ELF-1 (cell line): ENCODE measurements at places on chromosomes 7 and 10.

- peak; percentile 82 for DNase-seq
These were observed 34.7 kb downstream of the ACADSB start for GRCh38 chr10:123043409-123043925.

GRCh38 chr7:100584054-100584682 is 1.8 kb downstream of the LRCH4 start:
- DNase-seq, result no peak

- no peak for DNase-seq
These were observed 791 bp downstream of the MYL7 start for GRCh38 chr7:44140341-44140740.

DNA sequence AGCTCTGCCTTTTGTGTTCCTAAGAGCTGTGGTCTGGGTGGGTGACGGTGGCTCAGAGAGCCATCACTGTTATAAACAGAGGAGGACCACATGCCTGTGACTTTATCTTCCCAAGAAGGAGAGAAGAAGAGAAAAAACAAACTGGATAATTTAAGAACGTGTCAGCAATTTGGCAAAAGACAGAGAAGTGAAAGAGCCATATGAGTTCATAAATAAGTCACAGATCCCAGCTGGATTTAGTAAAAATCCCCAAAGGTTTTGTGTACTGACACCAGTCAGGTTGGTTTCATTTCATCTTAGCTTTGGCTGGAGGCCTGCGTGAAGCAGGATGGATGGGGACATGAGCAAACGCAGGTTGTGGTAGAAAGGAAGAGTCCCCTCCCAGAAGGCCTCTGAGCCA is 120.7 kb downstream of the CXCL12 start:
- DNase-seq, result no peak

GRCh38 chr7:20030915-20031362 is 186.2 kb downstream of the MACC1 start:
- DNase-seq, result no peak

- DNase-seq, result no peak
These were observed 52.6 kb upstream of the CYP2C8 start for GRCh38 chr10:95121904-95122303.

GRCh38 chr7:73682745-73683055 is 553 bp downstream of the DNAJC30 start:
- DNase-seq, result no peak

DNA sequence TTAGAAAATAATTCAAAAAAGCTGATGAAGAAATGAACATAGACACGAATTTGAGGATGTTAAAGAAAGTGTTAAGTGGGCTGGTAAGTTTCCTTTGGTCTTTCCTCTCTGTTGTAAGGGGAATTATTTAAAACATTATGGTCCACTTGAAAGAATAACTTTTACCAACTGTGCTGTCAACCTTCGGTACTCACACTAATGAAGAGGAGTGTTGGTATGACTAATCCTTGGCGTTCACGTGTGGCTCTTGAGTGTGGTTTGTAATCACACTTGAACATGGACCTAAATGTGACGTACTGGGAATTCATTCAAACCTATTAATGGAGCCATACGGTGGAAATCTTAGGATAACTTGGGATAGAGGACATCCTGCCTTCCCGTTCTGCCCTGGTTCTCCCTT is 41.3 kb downstream of the TBXAS1 start:
- no peak for DNase-seq

DNA sequence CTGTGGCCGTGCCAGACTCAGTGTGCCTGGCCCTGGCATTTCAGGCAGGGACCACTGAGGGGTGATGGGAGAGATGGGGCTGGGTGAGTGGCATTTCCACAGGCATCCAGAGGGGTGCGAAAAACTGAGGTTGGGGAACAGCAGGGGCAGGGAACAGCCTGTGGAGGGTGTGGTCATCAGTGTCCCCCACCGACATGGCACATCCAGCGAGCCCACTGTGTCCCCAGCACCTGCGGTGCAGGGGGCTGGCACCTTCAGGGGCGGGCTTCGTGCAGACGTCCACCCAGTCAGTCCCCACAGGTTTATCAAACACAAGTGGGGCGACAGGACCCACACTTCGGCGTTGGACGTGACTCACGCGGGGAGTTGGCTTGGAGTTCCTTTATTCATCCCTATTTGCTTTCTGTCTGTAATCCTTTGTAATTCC is 14.8 kb downstream of the CUX1 start:
- DNase-seq, result no peak

GRCh38 chr7:825386-825785 is 6.9 kb upstream of the SUN1 start:
- DNase-seq, result no peak

- no peak for DNase-seq
These were observed 664.9 kb downstream of the SUGCT start for GRCh38 chr7:40799493-40800403.

- DNase-seq, result no peak
These were observed 17.1 kb downstream of the LANCL2 start for GRCh38 chr7:55382251-55382650.

GRCh38 chr10:30330497-30331168 is 18.4 kb downstream of the MTPAP start:
- no peak for DNase-seq

DNA sequence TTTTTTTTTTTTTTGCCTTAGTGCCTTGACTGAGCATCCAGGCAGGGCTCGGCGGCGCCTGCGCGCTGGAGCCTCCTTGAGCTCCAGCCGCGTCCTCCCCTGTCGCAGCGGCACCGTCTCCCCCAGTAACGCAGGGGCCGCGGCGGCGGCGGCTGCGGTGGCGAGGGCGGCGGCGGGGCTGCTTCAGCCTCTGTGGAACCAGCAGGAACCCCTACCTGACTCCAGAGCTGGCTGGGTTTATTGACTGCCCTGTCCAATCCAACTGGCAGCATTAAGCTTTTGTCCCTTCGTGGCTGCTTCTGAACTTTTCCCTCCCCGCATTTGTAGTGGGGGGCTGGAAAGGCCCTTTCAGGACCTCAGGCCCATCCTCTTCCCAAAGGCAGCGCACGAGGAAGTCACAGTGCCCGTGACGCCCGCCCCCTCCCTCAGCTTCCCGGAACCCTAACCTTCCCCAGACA is at the start of gene GPR85:
Gene GPR85, minus strand, starts transcription at position 397 of the 458 bp plus-strand sequence. CDS start 2,106 bp downstream, outside the sequence.
- DNase-seq, result peak; percentile 84

- DNase-seq, result no peak
These were observed 46.8 kb downstream of the ACSM6 start for GRCh38 chr10:95240811-95241210.

GRCh38 chr7:21762469-21762868 is 183.2 kb downstream of the CDCA7L start:
- no peak for DNase-seq

DNA sequence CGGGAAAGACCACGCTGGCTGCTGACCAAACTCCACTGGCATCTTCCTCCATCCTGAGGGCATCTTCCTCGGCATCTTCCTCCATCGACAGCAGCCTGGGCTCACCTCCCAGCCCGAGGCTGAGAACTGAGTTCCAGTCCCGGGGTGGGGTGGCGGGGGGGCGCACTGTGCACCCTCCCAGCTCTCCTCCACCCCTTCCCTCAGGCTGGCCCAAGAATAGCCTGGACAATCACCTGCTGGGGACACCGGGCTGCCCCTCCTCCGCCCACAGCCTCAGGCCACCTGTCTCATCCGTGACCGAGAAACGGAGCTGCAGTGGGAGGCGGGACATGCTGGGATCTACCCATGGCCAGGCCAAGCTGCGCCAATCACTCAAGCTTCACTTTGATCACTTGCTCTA is 37.2 kb downstream of the DIP2C start:
- DNase-seq, result peak; percentile 52

GRCh38 chr10:80739963-80740715 is 202.4 kb downstream of the SH2D4B start:
- peak; percentile 14 for DNase-seq

DNA sequence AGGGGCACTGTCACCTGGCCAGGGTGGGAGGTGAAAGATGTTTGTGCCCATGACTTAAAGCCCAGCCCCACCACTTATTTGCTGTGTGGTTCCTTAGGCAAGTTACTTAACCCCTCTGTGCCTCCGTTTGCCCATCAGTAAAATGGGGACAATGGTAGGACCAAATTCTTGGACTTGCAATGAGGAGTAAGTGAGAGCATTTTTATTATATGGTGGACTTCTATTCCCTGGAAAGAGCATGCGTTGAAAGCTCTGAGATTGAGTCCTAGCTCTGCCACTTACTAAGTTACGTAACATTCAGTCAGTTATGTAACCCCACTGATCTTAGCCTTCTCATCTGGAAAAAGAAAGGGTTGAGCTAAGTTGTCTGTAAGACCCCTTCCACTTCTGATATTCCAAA is 18.8 kb downstream of the VSIR start:
- no peak for DNase-seq

DNA sequence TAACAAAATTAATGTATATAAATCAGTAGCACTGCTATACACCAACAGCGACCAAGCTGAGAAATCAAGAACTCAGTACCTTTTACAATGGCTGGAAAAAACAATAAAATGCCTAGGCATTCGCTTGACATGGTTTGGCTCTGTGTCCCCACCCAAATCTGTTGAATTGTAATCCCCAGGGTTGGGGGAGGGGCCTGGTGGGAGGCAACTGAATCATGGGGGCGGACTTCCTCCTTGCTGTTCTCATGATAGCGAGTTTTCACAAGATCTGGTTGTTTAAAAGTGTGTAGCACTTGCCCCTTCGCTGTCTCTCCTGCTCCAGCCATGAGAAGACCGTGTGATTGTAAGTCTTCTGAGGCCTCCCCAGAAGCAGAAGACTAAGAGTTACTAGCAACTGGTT is 8.6 kb downstream of the ZNF786 start:
- DNase-seq, result no peak

GRCh38 chr7:152050547-152050971 is 25.1 kb downstream of the GALNT11 start:
- DNase-seq, result no peak

DNA sequence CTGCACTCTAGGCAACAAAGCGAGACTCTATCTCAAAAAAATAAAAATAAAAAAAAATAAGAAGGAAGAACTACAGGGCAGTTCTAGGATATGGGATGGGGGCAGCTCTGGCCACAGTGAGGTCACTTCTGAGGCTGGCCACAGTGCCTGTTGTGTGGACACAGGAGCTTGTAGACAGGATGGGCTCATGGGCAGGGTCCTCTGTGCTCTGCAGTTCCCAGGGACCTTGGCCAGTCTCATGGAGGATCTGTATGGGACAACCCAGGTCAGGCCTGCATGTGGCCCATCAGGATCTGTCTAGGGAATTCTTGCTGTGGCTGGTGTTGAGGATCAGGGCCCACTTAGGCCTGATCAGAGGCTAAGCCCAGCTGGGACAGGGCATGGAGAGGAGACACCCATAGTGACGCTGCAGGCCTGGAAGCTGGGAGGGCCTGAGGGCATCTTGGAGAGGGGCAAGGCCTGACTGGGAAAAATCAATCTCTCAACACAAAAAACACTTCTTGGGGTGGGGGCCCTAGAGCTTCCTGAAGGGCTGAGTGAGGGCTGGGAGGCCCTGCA is 19.4 kb upstream of the PAX2 start:
- DNase-seq, result no peak

GRCh38 chr10:21020545-21020944 is 123.4 kb upstream of the NEBL start:
- peak; percentile 36 for DNase-seq

DNA sequence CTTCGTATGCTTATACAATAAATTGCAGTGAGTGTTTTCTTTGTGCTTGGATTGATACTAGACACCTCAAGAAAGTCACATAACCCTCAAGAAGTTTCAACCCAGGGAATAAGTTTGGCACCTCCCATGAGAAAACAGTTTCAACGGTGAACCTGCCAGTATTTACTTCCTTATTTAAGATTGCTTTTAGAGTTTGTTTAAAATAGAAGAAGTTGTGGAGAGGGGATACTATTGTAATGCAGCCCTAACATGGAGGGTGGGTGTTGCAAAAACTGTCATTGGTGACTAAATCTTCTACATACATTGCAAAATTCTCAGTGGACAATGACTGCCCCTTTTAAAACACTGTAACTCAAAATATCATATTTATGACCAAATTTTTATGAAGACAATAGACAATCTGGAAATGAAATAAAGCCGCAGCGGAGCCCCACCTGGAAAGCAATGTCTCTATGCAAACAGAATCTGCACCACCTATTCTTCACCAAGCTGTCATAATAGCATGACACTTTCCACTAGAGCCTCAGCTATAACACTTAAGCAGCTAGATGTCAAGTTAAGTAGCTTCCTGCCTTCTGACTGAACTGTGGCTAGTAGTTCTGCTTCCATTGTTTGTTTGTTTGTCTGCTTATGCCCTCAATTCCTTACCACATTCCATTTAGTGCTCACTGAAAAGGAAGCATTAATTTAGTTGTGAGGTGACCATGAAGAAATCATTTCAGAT is 98.2 kb downstream of the MDFIC start:
- no peak for DNase-seq

GRCh38 chr10:58734116-58734515 is 221.4 kb downstream of the BICC1 start:
- DNase-seq, result no peak

GRCh38 chr7:124918662-124919061 is 11.0 kb downstream of the POT1 start:
- DNase-seq, result no peak

GRCh38 chr7:7970237-7970530 is 1.6 kb downstream of the GLCCI1 start:
- DNase-seq, result no peak

GRCh38 chr7:48004638-48005037 is 24.3 kb downstream of the SUN3 start:
- no peak for DNase-seq

GRCh38 chr7:139580435-139580834 is 57.0 kb downstream of the CLEC2L start:
- DNase-seq, result no peak

GRCh38 chr7:144670218-144670617 is 165.6 kb downstream of the TPK1 start:
- DNase-seq, result no peak

GRCh38 chr10:110317866-110318850 is 13.4 kb upstream of the SMNDC1 start:
- peak; percentile 16 for DNase-seq

DNA sequence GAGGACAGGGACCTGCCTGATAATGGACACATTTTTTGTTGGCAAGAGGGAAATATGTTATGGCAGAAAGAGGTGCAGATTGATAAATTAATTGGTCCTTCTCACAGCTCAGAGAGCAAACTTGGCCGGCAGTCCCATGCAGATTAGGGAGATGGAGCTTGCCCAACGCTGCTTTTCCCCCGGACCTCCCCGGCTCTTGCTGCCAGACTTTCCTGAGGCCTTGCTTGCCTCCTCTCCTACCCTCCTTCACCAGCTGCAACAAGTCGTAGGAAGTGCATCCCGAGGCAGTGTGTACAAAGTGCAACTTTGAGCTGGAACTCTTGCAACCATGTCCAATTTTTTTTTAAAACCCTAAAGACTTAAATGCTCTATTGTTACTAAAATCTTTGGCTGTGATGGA is 215.5 kb downstream of the LRMDA start:
- DNase-seq, result no peak

- no peak for DNase-seq
These were observed 106.1 kb downstream of the ICA1 start for GRCh38 chr7:8155836-8156235.

- DNase-seq, result no peak
These were observed 610.0 kb downstream of the KCNMA1 start for GRCh38 chr10:77027576-77027975.

GRCh38 chr7:18820981-18821380 is 296.5 kb downstream of the TWIST1 start:
- no peak for DNase-seq

- DNase-seq, result no peak
These were observed 105.4 kb upstream of the BTBD16 start for GRCh38 chr10:122165484-122166276.
